ENCODE measurements at places on chromosomes 11 and 22.

GRCh38 chr11:78417888-78418583 is 416 bp upstream of the GAB2 start:
- peak; percentile 80 for ATAC-seq

DNA sequence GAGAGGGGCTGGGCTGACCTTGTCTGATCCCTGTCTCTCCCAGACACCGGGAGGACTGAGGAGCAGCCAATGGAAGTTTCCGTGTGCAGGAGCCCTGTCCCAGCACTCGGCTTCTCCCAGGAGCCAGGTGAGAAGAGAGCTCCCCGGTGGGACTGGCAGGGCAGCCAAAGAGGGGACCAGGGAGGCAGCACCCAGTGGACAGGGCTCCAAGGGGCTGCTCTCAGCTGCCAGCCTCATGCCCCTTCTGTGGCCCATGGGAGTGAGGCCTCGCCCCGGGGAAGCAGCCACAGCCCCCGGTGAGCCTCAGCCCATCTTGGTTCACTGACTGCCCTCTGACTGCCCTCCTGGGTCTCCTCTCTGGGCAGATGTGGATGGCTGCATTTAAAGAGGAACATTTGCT is 6.8 kb downstream of the SCO2 start:
- no peak for ATAC-seq

DNA sequence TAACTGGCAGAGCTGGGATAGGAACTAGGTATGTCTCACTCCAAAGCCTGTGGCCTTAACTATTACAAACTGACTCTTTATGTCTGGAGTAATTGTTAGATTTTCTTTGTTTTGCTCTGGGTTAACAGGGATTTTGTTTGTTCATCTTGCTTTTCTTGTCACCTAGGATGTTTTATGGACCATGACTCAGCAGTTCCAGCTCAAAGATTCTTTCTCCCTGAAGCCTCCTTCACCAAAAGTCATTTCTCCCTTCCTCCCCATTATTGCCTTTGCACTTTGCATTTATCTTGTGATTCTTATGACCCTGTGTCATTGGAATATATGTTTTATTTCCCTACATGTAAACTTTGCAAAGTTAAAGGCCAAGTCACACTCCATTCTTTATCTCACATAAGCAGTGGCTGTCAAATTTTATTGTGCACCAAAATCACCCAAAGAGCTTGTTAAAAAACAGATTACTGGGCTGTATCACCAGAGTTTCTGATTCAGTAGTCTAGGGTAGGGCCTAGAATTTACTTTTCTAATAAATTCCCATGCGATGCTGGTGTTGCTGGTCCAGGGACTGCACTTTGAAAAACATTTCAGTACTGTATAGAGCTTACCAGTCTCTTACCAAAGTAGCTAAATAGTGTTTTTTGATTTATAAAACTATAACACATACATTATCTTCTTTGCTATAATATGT is 327.7 kb downstream of the DLG2 start:
- no peak for ATAC-seq

GRCh38 chr11:8697054-8697453 is 14.5 kb downstream of the RPL27A start:
- ATAC-seq, result no peak

GRCh38 chr11:80412604-80413003 is 971.8 kb upstream of the TENM4 start:
- ATAC-seq, result no peak

DNA sequence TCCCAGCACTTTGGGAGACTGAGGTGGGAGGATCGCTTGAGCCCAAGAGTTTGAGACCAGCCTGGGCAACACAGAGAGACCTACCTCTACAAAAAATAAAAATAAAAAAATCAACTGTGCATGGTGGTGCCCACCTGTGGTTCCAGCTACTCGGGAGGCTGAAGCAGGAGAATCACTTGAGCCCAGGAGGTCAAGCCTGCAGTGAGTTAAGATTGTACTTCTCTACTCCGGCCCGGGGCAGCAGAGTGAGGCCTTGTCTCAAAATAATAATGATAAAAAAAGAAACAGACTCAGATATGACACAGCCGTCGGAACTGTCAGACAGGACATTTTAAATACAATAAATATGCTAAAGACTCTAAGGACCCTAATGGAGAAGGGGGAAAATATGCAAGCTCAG is 18.4 kb downstream of the ASCL2 start:
- no peak for ATAC-seq

DNA sequence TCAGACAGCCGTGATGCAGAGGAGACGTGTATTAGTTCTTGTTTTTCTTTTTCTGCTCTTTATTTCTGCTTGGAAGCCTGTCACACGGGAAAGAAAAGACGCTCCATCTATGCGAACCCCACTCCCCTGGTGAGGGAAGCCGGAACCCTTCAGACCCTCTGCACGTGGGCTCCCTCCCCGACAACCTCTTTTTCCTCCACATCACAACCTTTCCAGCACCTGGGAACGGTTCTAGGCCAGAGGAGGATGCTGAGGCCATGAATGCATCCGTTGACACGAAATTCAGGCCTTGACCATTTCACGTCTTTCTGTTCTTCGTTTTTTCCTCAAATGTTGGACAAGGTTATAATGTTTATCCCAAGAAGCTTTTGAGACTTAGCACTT is 85.3 kb upstream of the WNT7B start:
- no peak for ATAC-seq

GRCh38 chr22:45638834-45639746 is 32.5 kb upstream of the ATXN10 start:
- peak; percentile 92 for ATAC-seq

DNA sequence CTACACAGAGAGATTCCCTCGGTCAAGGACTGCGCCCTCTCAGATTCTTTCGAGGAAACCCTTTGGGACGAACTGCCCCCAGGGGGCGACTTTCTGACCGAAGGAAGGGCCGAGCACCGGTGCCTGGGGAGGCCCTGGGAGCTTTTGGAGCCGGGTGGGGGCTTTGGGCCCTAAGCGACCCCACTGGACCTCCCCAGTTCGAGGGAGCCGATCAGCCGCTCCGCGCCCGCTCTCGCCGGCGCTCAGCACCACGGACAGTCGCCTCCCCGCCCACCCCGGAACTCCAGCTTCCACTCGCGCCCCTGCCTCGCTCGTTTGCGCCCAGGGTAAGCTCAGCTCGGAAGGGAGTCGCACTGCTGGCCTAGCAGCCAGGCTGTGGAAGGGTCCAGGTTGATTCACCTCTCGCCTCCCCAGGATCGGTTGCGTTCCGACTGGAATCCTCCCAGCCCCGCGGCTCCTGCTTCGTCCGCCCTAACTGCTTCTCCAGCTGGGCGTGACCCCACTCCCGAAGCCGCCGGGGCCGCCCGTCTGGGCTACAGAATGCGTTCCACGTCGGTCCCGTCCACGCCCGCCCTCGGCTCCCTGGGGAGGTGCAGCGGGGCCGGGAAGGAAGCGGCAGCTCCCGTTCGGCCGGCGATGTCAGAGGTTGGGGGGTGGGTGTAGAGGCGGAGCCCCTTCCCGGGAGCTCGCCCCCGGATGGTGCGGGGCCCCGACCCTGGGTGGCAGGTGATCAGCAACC is 428 bp downstream of the SCN3B start:
- peak; percentile 70 for ATAC-seq

DNA sequence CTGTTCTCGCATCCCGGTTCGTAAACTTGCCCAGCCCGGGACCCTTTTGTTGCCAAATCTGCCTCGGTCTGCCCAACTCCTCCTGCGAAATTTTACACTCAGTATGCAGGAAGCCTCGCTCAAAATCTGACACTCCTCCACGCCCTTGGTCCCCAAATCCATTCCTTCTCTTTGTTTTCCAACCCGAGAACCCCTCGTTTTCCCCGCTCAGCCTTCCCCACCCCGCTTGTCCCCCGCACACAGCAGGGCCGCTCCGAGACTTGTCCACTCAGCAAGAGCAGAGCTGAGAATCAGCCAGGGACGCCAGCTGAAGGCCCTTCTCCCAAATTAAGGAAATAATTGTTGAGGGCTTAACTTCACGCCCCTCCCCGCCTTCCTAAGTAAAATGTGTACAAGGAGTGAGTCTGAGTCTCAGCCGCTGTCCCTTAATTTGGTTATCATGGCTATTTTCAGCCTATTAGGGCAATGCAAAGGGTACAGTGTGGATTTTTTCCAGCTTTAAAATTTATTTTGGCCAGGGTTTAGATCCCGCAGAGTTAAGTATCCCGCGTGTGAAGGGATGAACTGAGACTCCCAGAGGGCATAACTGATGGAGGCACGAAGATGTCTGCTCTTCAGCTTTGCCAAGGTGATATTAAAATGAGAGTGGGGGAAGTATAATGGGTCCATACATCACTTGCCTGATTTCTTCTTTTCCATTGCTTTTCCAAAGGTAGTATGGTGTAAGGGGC is 581 bp upstream of the FBXO3 start:
- ATAC-seq, result peak; percentile 7

DNA sequence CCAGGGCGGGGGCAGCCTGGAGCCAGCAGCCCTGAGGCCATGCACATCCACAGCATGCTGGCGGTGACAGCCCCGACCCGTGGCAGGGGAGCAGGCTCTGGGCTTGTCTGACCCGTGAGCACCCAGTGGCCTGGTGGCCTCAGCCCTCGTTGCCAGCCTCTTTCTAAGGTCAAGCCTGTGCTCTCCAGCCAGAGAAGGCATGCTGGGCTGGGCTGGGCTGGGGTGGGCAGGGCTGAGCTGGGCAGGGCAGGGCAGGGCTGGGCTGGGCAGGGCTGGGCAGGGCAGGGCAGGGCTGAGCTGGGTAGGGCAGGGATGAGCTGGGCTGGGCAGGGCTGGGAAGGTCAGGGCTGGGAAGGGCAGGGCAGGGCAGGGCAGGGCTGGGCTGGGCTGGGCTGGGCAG is 10.6 kb downstream of the H19 start:
- ATAC-seq, result no peak

- ATAC-seq, result peak; percentile 69
Measured at GRCh38 chr11:128453444-128454336, 133.7 kb downstream of the ETS1 start.

DNA sequence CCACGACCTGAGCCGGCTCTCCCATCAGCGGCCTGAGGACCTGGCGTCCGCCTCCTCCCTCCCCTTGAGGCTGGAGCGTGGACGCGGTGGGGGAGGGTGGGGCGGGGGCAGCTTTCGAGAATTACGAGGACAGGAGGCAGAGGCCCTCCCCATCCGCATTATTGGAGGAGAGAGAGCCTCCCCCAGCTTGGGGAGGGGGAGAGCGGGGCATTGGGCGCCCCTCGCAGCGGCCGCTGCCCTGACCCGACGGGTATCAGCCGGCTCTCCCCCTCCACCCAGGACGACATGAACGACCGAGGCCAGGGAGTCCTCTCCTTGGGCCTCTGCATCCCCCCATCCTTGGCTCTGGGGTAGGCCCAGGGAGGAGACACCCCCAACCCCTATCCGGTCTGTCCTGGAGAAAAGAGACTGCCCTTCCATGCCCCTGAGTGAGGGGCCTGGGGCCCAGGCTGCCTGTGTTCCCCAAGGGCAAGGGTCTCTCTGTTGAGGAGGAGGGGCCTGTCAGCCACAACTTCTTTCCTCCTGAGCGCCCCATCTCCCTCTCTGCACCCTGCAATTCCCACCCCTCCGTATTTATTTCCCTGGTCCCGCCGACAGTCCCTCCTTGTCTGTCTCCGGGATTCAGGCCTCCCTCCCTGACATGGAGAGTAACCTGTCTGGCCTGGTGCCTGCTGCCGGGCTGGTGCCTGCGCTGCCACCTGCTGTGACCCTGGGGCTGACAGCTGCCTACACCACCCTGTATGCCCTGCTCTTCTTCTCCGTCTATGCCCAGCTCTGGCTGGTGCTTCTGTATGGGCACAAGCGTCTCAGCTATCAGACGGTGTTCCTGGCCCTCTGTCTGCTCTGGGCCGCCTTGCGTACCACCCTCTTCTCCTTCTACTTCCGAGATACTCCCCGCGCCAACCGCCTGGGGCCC is 495 bp downstream of the GPR137 start:
- peak; percentile 1 for ATAC-seq

DNA sequence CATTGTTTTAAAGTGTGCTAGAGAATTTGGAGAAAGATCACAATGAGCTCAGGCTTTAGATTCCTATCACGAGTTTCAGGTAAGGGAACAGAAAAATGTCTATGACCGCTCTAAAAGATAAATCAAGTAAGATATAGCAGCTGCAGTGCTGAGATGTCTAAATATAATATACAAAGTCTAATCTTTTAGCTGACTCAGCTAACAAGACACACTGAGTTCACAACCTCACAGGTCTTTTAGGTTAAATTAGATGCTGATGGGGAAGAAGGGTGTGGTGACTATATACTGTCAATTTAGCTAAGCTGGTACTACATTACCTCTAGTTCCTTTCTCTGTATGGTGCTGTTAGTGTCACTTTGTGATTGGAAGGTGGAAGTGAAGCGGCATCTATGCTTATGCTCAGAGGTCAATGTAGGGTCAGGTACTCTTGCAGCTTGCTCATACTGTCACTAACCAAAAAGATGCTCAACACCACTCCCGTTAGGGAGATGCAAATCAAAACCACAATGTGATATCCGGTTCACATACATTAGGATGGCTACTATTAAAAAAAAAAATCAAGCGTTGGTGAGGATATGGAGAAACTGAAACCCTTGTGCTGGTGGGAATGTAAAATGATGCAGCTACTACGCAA is 283.5 kb downstream of the SWAP70 start:
- ATAC-seq, result no peak

- ATAC-seq, result no peak
Measured at GRCh38 chr11:7116370-7116769, 27.6 kb downstream of the RBMXL2 start.

- ATAC-seq, result no peak
Measured at GRCh38 chr11:68632802-68633201, 51.5 kb upstream of the GAL start.

DNA sequence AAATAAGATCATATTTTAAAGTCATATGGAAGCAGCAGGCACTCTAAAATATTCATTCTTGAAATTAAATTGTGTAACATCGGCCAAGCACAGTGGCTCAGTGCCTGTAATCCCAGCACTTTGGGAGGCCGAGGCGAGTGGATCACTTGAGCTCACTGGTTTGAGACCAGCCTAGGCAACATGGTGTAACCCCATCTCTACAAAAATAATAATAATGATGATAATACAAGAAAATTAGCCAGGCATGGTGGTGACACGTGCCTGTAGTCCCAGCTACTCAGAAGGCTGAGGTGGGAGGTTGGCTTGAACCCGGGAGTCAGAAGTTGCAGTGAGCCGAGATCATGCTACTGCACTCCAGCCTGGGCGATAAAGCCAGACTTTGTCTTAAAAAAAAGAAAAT is 77.4 kb downstream of the TRIM29 start:
- ATAC-seq, result no peak

DNA sequence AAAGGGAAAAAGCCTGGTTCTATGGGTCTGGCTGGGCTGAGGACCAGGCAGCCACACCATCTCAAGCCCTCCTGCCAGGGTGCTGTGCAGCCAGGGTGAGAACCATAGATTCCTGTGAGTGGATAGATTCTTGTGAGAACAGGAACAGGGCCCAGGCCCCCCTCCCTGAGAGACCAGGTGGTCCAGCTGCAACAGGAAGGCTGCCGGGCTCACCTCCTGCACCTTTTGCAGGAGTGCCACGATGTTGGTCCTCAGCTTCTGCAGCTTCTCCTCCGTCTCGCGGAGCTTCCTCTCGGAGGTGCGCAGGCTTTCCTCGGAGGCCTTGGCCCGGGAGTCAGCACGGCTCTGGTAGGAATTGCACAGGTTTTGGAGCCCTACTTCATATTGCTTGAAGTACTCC is 40.8 kb downstream of the MORC2 start:
- no peak for ATAC-seq
